Activated CD4-positive, alpha-beta memory T cell treated with anti-CD3 and anti-CD28 coated beads for 36 hours (primary cell): ENCODE measurements at places on chromosomes 2 and 18. TPM values are rescaled to one million over a fixed set of nuclear protein-coding genes. Genes with fewer than 3 reads are reported as not detected.

The CPLX4 gene
- total RNA-seq, result not detected

The PARD6G gene
- total RNA-seq, result 0.40 TPM

The TCF23 gene
- total RNA-seq, result not detected

DNA sequence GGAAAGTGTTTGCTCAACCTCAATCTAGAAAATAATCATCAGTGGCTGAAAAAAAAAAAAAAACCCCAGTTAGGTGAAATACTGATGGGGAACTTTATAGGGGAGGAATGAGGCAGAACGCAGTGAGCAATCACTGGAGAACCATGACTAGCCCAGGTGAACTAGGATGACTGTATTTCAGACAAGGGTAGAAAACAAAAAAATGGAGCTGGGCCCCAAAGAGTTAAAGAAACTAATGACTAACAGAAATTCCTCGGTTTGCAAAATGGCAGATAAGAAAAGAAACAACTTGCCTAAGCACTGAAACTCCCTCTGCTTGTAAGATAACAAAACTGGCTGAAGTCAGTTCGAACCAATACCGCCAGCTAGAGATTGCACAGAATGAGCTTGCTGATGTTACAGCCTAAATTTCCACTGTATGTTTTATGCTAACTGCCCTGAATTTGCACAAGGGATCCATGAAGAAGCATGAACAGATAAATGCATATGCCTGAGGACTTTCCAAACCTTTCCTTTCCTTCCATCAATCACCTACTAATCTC lies 245.9 kb downstream of the METTL4 start:
- DNase-seq, result no peak

- DNase-seq, result no peak
Observed at GRCh38 chr2:159637240-159637639, 20.9 kb upstream of the BAZ2B start.

DNA sequence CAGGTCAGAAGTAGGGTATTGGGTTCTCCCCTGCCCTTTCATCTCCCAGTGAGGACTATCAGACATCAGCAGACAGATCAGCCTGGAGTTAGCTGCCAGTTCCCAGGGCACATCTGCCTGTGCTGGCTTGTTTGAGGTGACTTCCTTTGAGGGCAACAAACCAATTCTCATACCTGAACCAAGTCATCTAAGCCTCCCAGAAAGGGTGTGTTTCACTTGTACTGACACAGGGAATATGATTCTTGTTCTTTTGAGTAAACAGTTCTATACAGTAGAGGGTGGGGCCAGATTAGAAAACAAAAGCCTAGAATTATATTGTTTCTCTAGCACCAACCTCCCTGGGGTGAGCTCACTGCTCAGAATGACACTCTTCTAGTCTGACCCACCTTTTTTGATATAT lies 591.9 kb downstream of the SLC4A3 start:
- no peak for DNase-seq

DNA sequence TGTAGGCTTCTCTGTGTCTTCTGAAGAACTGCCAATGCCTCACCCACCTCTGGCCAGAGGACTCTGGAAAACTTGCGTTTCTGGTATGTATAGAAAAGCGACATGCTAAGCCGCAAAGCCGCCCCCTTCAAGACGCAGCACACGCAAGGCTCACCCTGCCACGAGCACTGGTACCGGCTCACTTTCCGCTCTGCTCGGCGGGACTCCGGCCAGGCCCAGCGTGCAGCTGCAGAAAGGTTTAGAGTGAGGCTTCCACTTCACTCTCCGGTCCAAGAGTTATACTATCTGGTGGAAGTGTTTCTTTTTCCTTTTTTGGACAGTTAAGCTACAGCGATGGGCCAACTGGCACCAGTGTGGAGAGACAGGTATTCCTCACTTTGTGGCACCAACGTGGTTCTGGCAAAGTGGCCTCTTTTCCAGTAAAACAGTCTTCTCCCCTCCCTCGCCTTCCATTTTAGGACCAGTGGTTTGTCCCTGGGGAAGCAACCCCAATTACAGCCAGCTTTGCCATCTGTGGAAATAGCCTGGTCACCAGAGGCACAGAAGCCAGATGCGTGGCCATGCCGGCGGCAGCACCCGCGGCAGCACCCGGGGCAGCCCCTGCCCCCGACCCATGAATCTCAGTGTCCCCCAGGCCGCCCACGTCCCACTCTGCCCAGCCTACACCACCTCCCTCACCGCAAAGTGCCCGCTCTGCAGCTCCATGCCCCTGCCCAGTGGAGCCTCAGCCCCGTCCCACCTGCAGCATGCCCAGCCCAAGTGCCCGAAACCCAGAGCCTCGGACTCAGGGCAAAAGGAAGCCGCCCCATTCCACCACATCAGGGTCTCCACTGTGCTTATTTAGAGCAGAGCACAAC lies 91.6 kb upstream of the CTDP1 start:
- no peak for DNase-seq

DNA sequence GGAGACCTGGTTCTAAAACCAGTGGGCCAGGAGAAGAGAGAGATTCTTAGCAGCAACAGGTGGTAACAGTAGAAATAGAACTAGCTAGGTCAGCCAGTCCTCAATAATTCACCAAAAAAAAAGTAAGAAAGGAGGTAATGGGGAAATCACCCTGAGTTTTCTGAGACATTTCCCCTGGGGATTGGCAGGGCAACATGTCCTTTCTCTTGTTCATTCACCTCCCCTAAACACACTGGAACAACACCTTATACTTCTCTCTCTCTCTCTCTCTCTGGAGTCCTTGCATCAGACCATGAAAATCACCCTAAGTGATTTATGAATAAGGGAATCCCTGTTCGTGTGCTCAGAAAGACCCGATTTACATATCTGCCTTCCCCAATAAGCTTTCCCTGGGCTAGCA lies 64.8 kb downstream of the COX7A2L start:
- no peak for DNase-seq

GRCh38 chr2:98669675-98670074 lies 61.3 kb downstream of the MGAT4A start:
- DNase-seq, result no peak

GRCh38 chr2:12465631-12466135 lies 251.1 kb upstream of the TRIB2 start:
- no peak for DNase-seq
